ENCODE measurements at places on chromosomes 2 and 18.

- DNase-seq, result no peak
Observed at GRCh38 chr2:159905926-159906714, 108.1 kb upstream of the CD302 start.

DNA sequence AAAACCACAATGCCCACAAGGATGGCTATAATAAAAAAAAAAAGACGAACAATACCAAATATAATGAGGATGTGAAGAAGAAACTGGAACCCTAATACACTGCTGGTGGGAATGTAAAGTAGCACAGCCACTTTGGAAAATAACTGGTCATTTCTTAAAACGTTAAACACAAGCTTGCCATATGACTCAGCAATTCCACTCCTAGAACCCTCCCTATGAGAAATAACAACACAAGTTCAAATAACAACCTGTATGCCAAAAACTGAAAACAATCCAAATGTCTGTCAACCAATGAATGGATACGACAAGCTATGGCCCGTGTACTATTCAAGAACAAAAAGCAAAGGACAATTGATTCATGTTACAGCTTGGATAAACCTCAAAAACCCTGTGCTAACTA lies 7.0 kb upstream of the ALPK2 start:
- DNase-seq, result no peak

GRCh38 chr18:28689588-28689987 lies 512.7 kb upstream of the CDH2 start:
- DNase-seq, result no peak

- no peak for DNase-seq
Observed at GRCh38 chr2:64391940-64392339, 62.0 kb upstream of the LGALSL start.

GRCh38 chr2:158659483-158659882 lies 135.6 kb upstream of the DAPL1 start:
- no peak for DNase-seq

DNA sequence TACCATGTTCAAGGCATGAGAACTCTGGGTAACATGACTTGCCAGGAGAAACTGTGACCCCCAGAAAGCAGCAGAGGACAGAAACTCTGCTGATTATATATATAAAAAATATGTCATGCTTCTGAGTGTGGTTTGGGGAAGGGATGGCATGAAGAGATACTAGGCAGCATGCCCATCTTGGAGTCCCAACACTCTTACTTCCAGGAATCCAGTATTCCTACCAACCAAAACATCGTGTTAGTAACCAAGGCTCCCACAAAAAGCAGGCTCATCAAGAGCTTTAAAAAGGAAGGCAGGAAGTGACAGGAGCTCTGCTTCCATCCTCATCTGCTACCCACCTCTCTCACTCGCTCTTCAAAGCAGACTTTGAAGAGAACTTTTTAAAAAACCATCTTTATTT lies 31.6 kb upstream of the TWIST2 start:
- no peak for DNase-seq

GRCh38 chr2:226190479-226191252 lies 609.0 kb downstream of the IRS1 start:
- no peak for DNase-seq

DNA sequence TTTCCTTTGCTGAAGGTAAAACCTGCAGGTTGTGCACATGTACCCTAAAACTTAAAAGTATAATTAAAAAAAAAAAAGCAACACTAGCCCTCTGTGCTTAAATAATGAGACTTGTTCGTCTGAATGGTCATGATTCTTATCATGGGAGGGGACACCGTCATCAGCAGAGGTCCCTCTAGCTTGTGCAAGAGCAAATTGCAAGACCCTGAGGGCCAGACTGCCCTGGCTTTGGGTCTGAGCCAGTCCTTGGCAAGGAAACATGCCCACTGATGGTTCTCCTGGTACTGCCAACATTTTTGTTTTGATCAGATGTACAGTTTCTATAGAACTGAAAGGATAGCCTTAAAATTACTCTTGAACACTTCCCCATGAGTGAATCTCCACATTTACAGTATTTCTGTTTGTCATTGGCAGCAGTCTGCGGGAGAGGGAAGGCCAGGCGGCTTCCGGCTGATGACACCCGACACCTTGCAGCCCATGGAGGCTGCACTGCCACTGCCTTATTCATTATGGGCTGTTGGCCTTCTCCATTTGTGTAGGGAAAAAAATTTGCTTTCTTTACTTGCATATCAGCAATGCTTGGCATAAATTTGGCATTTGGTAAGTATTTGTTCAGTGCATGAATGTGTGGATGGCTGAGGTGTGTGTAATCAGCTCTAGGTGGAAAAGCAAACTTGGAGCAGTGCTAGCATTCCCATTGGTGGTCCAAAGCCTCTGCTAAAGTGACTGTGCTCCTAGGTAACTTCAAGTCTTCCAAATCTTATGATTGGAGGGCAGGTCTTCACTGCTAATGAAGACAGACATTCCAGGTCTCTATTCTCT lies 161.6 kb upstream of the ALKAL2 start:
- peak; percentile 27 for DNase-seq

DNA sequence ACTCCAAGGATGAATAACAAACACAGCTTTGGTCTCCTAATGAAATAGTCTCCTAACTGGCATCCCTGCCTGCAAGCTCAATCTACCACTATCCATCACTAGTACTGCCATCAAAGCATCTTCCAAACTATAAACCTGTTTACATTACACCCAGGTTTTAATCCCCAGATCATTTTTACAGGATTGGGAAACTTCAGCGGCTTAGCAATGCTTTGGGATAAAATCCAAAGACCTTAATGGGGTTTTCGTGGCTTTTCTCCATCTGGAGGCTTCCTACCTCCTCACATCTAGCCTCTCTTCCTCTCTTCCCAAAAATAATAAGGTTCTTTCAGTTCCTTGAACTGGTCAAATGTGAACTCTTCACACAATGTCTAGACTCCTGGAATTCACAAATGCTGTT lies 92.2 kb upstream of the SETBP1 start:
- no peak for DNase-seq

DNA sequence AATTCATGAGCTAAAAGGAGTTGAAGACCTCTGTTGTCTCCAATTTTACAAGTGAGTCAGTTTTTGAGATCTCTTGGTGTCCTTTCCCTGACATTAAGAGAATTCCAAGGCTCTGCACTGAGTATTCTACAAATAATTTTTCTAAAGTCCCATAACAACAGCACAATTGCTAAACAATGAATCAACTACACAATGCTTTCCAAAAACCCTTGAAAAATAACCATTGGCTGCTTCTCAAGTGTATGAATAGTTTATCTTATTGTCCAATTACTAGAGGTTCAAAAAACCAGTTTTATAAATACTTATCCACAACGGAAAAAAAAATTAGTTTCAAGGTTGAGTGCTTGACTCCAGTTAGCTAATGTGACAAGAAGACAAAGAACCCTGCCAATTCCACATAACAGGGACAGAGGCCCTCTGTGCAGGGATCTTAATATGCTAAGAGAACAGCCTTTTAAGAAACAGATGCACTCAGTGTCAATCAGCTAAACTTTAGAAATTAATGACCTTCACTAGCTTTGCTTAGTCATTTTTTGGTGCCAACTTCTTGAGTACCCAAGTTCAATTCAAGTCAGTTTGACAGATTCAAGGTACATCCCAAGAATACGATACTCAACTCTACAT lies 266.6 kb upstream of the CYP26B1 start:
- DNase-seq, result no peak

DNA sequence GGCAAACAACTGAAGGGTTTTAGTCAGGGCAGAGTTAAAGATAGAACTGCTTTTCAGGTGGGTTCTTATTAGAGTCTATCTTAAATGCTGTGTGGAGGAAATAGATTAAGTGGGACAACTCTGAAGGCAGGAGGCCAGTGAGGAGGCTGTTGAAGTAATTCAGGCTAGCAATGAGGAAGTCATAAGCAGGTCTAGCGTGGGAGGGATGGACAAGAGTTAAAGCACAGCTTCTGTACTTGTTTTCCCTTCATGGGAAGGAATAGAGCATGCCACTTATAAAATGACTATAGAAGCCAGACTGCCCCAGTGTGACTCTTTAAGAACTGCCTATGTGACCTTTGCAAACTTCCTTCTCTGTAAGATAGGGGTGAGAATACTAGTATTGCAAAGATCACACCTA lies 202.0 kb upstream of the LRRTM1 start:
- DNase-seq, result no peak

- DNase-seq, result no peak
Observed at GRCh38 chr2:198385856-198386255, 581.5 kb downstream of the PLCL1 start.

DNA sequence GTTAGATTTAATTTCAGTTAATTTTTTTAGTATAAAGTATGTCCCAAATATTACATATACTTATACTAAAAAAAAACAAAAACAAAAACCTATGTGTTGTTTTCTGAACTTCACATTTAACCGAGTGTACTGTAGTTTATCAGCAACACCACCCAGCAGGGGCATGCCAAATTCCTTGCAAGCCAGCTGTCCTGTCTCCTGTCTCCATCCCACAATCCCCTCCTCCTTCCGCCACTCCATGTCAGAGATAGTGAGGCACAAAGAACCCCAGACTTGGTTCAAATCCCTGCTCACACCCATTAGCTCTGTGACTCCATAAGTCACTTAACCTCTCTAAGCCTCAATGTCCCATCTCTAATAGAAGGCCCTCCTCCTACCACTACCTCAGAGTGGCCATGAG lies 9.4 kb downstream of the CHST10 start:
- DNase-seq, result no peak

GRCh38 chr18:7941533-7941932 lies 374.4 kb downstream of the PTPRM start:
- peak; percentile 87 for DNase-seq

- DNase-seq, result no peak
Observed at GRCh38 chr2:202095235-202095634, 22.2 kb downstream of the KIAA2012 start.

DNA sequence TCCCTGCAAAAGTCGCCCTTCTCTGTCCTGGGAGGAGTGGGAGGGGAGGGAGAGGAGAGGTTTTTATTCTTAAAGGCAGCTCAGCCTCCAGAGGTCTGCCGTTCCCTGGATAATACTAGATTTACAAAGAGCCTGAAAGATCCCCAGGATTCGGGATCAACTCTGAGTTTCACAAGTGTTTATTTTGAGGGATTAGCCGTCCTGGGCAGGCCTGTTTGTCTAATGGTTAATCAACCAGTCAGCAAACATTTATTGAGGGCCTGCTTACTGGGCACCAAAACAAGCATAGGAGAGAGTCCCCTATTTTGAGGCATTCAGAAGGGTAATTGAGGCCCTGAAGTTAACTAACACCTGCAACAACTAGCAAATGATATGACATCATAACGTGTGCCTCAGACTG lies 152.6 kb upstream of the SLC1A4 start:
- no peak for DNase-seq

DNA sequence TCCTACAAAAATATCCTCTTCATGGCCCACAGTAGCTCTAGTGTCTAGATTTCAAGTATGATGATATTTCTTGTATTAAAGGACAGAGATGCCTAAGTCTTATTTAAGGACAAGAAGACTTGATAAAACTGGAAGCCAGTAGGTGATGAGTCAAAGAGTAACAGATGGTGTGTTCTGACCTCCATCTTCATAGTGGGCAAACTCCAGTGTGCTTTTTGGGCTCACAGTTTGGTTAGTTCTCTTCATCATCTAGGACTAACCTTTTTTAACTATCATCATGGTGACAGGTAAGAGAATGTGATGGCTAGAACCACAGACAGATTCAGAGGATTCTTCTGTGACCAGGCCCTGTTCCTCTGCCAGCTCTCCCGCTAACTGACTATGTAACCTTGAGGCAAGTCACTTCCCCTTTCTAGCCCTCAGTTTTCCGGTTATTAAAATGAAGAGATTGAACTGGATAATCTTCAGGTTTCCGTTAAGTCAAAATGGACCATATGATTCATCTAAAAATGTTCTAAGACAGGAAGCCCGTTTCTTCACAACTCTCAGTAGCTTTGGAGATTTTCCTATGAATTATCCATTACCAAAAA lies 140.3 kb upstream of the RASGRP3 start:
- DNase-seq, result no peak

DNA sequence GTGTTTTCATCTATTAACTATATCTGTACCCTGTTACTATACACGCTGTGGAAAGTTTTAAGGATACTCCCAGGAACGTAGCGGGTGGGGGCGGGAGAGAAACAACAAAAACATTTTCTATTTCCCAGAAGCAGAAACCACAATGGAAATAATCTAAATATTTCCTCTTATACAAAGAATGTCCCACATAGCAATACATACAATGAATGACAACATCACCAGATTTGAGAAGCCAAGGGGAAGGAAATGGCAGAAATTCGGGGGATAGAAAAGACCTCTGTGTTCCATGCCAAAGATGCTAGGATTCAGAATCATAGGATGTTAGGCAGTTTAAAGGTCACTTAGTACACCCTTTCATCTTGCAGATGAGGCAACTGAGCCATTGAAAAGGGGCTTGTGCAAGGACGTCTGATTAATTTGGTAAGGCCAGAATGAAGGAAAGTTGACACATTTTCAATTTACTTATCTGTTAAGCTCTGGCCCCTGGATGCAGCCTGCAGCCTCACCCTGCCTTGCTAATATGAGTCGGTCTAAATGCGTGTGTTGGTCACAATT lies 41.1 kb upstream of the SCYGR1 start:
- DNase-seq, result no peak

DNA sequence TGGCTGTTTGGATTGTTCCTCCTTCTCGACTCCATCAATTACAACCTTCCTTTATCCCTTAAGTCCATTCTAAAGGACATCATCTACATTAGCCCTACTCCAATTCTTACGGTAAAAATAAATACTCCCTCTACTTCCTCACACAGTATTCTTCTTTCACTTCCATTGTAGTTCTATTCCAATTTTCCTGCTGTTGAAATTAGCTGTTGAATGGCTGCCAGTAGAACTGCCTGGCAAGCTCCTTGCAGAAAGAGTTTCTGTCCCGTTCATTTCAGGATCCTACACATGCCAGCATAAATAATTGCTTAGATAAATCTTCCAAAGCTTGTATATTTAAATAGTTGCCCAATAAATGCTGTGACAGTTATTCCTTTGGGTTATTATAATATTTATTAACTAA lies 459.3 kb upstream of the TRIB2 start:
- DNase-seq, result no peak

- DNase-seq, result no peak
Observed at GRCh38 chr2:52210161-52210560, 1178.2 kb upstream of the NRXN1 start.

DNA sequence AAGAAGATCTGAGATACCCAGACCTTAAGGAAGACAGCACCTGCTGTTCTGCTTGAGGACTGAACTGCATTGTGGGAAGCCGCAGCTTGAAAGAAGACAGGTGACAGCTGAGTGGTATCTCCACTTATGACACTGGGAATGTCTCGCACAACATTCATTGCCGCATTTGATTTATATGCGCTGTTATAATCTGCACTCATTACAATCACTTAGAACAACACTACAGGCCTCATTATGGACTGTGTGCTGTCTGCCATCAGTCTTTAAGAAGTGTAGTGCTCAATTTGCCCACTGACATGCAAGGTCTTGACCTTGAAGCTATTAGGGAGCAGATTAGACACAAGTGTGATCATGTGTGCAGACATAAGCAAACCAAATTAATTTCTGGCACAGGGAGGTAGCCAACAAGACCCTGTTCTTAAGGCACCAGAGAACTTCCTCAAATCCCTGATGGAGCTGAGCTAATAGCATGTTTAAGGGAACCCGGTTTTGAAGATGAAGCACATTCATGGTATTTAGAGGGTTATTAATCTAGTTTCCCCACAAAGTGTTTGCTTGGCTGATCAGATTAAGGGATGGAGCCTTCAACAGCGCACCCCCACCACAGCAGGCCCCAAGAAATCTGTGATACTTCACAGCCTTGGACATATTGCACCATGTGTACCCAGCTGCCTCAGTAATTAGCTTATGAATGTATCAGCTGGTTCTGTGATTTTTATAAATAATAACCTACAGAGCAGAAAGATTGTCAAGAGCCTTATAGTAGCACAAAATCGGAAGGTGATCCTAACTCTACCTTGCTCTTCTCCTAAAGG lies 146.8 kb downstream of the SATB2 start:
- DNase-seq, result peak; percentile 36

Measured in NCI-H2081 (cell line).